ENCODE measurements at places on chromosomes 1 and 21.
A peak's percentile ranks its signal among the peaks of the same experiment; 100 is the strongest.

DNA sequence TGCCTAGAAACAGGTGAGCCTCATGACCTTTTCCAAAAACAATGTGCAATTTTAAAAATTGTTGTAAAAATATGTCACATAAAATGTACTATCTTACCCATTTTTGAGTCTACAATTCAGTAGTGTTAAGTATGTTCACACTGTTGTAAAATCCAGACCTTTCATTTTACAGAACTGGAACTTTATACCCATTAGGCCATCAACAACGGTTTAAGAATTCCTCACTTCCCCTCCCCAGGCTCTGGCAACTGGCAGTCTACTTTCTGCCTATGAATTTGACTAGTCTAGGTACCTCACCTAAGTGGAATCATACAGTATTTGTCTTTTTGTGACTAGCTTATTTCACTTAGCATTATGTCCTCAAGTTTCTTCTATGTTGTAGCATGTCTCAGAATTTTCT, 8.6 kb downstream of the CTSE start:
- DNase-seq: no peak

DNA sequence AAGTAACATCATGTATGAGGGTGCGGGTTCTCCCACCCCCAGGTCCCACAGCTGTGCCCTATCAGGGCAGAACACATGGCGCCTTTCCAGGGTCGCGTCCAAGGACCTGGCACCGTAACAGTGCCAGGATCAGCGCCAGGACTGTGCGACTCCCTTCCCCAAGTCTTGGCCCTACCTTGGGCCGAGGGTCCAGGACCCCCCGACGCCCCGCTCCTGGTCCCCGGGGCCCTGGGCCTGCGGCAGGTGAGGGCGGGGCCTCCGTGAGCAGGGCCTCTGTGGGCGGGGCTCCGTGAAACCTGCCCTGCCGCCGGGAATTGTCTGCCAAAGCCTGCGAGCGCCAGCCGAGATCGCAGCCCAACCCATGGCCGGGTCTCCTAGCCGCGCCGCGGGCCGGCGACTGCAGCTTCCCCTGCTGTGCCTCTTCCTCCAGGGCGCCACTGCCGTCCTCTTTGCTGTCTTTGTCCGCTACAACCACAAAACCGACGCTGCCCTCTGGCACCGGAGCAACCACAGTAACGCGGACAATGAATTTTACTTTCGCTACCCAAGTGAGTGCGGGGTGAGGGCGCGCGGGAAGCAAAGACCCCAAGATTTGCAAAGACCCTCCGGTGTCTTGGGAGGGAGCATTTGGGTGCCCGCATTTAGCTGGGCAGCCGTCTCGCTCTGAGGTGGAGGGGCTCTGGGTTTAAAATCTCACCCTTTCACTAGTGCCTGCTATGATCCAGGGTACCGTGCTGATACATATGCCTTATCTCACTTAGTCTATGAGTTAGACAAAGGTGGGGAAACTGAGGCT, at the start of gene RHBG:
RHBG (plus strand) TSS at position 323 of the 796 bp plus-strand sequence; CDS start at position 362, 39 bp downstream.
- DNase-seq: no peak

DNA sequence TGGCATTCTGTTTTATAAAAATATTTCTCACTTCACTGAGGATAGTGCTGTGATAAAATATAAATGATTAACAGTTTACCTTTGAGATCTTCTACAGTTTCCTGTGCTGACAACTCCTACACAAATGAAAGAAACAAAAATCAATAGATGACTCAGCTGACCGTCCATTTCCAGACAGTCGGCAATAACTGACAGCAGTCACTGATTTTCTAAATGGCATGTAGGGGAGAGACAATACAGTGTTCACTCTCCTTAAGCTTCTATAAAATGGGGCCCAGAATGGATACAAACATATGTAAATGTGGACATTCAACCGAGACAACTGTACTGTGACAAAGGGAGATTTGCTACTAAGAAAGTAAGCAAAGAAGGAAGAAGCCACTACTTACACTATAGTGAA, 34.3 kb downstream of the PCNX2 start:
- no peak for DNase-seq

- DNase-seq: no peak
Measured at GRCh38 chr21:28548291-28548690, 444.4 kb downstream of the LTN1 start.

DNA sequence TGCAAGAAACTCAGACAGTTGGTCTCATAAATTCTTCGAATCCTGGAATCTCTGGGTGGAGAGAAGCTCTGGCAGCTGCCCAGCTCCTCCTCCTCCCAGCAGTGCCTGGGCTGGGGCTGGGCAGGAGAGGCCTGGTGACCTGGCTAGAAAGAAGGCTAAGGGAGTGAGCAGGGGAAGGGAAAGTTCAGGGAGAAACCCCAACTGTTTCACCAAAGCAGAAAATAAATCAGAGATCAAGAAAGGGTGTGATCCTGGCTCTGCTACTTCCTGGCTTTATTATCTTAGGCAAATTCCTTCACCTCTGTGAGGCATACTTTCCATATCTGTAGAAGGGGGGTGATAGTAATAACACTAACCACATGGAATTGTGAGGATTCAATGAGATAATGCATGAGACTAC, 8.8 kb upstream of the COL16A1 start:
- peak; percentile 85 for DNase-seq

DNA sequence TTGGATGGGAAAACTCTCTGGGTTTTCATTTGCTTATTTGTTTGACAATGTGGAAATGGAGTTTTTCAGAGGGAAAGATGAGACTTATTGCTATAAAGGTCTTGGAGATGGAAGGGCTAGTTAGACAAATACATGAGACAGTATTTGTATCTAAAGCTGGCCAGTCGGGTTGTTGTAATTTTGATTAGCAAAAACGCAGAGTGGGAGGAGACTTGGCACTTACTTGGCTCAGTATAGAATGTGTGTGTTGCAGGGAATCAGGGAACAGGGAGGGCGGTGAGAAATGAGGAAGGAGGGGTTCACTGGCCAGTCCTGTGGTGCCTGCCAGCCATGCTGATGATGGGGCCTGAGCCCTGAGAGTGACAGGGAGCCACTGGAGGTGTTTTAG, 6.0 kb upstream of the FOXE3 start:
- DNase-seq: no peak

DNA sequence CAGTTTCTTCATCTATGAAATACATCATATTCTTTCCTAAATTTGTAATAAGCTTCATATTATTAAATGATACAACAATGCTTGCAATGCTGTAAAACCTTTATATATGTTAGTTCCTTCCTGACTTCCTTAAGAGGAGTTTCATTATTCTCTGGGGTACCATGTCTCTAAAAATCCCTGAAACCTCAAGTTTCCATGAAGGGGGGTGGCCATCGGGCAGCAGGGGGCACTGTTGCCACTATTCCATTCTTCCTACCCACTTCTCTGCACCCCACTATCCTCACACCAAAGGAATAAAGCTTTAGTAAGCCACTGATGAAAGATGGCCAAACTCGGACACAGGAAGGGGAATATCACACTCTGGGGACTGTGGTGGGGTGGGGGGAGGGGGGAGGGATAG, 9.0 kb upstream of the DMRTB1 start:
- DNase-seq: no peak

- DNase-seq: peak; percentile 59
Measured at GRCh38 chr1:108719656-108720435, 7.1 kb downstream of the FNDC7 start.

DNA sequence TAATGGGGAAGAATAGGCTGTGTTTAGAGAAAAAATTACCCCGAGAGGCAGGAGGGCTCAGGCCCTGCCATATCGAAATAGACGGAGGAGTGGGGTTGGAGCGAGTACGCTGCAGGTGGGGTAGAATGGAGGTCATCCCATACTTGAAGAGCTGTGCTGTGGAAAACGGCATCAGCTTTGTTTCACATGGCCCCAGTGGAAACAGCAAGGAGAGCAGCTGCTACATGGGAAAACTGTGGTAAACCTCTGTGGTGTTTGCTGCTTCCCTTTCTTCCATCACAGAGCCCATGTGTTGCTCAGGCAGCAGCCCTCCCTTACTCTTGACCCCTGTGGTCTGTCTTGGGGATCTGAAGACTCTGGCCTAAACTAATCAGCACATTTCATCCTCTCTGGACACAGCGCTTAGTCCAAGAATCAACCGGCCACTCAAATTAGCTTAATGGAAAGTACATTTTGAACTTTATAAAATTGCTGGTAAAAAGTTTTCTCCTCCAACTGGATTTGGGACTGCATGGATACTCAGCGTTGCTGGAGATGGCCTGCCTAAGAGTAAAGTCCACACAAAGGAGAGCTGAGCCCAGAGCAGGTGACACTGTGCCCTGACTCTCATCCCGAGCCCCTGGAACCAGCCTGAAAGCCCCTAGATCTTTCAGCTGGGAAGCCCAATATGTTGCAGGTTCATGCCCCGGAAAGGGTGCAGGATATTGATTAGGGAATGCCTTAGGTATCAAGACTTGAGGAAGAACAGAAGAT, 127.1 kb upstream of the GADD45A start:
- no peak for DNase-seq

DNA sequence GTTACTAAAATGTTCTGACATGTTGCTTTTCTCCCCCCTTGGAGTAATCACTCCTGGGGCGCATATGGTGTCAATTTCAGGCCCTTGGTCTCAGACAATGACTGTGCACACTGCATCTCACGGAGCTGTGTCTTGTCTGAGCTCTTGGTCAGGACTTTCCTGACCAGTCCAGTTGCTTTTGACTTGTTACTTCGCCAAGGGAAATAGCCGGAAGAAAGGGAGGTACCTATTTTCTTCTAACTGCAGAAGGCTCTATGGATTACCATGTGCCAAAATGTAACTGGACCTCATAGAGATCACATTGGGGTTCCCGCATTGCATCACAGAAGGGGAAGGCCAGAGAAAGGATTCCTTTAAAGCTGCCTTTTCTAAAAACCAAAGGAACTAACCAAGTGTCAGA, 68.6 kb downstream of the SPAG17 start:
- peak; percentile 21 for DNase-seq

GRCh38 chr1:187638733-187639434, 810.1 kb downstream of the PLA2G4A start:
- no peak for DNase-seq

GRCh38 chr1:63569640-63570316, 23.4 kb upstream of the PGM1 start:
- DNase-seq: no peak

GRCh38 chr21:35586305-35586704, 474.0 kb downstream of the SETD4 start:
- DNase-seq: no peak

DNA sequence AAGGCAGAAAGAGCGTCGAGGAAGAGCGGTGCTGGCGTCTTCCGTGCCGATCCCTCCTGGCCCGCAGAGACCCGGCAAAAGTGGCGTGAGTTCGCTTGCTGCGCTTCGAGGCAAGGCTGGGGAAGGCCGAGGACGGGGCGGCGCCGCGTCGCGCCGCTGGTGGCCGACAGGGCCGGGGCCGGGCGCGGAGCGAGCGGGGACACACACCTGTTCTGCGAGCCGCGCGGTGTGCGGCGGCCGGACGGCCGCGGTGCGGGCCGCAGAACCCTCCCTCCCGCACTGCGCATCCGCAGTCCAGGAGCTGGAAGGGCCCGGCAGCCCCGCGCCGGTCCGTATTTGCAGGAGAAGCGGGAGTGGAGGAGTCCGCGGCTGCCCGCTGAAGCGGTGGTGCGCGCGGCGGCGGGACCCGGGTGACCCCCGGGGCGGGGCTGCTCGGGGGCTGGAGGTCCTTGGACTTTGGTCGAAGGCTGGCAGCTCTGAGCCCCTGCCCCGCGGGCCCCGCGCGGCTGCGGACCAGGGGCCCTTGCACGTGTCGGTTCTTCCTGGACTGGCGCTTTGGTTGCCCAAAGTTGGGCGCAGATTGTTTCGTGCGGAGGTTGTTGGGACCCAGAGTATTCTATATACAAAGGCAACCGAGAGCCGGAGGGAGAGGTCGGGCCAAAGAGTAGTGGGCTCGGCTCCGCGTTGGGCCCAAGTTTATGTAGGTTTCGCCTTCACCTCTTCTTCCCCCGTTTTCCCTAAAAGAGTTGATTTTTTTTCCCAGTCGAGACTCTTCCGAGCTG, 2.6 kb downstream of the RNF220 start:
- DNase-seq: no peak

DNA sequence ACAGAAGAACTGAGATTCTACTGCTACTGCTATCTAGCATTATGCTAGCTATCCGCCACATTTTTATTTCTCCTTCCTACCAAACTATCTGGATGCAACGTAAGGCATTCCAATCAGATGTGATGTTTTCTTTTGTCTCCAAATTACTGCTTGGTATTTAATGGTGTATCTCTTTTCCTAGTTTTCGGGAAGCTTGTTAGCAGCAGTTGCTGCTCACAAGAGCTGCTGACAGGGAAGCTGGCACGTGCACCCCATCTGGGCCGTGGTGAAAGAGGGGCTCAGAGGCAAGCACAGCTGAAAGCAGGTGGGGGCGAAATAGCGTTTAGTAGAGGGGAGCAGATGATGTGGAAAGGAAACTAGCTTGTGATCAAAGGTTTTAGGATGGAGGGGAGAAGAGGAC, 57.3 kb downstream of the JAK1 start:
- no peak for DNase-seq

- DNase-seq: peak; percentile 47
Measured at GRCh38 chr1:217029281-217030157, 306.3 kb upstream of the ESRRG start.

DNA sequence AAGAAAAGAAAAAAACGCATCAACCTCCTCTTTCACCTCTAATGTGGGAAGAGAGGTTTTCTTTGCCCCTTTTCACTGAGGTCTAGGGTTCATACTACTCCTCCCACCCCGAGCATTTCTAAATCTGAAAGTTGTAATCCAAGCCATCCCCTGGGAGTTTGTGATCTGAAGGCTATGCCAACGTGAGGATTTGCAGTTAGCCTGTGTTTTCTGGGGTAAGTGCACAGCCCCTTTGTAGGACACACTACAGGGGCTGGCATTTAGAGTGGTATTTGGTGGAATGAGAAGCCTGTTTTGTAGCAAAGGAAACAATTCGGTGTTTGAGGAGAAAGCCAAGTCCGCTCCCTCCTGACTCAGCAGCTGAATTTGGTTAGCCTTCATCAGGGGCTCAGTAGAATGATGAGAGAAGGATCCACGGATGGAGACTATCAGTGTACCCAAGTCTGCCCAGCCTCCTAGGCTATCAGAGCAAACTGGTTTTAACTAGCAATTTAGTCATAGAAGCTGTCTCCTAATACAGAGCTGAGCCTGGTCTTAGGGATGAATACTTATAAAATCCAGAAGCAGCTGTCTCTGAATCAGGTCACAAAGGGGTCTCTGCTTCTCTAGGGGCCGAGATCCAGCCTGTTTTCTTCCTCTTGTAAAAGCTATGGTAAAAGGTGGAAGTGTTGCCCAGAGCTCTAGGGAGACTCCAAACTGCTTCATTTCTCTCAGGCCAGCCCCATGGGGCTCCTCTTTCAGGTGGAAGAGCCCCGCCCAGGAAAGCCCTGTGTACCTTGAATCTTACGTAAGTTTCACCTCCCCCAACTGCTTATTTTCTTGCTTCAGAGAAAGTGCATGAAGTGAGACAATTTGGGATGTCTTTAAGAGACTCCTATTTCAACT, 2.1 kb downstream of the PCP4L1 start:
- DNase-seq: no peak

DNA sequence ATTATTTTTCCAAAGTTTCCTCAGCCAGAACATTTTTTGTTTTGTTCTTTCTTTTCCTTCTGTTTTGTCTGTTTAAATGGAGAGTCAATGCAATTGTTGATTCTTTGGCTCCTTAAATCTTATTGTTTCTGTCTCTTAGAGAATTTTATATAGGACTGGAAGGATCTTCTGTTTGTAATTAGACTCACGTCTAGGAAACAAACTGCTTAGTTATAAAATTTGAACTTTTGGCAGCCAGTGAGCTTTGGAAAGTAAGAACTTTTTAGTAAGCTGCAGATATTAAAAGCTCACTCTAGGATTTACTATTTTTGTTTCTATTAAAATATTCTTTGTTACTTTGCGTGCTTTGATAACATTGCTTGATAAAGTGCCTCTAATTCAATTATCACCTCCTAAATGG, 109.8 kb upstream of the HNRNPU start:
- no peak for DNase-seq
